ENCODE measurements at places on chromosomes 7 and 10. TPM values are rescaled to one million over a fixed set of nuclear protein-coding genes. Genes with fewer than 3 reads are reported as not detected.

MYO1G gene
- 0.63 TPM for total RNA-seq

HOXA4 gene
- not detected for total RNA-seq

PRSS37 gene
- not detected for total RNA-seq

KIFBP gene
- total RNA-seq: 50.4 TPM

AZGP1 gene
- not detected for total RNA-seq
